CD4-positive, alpha-beta T cell treated with Interleukin-12 subunit alpha and Interleukin-12 subunit beta, for 1 hour (primary cell): ENCODE measurements at places on chromosomes 4 and X.

- no peak for DNase-seq
These were observed 31.7 kb upstream of the MXRA5 start for GRCh38 chrX:3378156-3378555.

GRCh38 chrX:116246261-116246660 lies 75.7 kb downstream of the AGTR2 start:
- no peak for DNase-seq

- DNase-seq = no peak
These were observed 50.9 kb downstream of the PRKG2 start for GRCh38 chr4:81164126-81164525.

DNA sequence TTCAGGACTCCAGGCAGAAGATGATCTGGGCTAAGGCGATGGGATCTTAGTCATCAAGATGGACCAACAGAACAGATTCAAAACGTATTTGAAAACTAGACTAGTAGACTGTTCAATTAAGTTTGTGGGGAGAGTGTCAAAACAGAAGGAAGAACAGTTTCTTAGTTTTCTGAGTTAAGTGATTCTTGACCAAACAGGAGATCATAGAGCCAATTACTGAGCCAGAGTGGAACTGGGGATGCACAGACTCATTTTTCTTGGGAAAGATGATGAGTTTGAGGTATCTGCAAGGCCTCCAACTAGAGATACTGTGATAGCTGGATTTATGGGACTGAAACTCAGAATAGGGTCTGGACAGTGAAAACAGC lies 119.5 kb downstream of the REELD1 start:
- DNase-seq = no peak

DNA sequence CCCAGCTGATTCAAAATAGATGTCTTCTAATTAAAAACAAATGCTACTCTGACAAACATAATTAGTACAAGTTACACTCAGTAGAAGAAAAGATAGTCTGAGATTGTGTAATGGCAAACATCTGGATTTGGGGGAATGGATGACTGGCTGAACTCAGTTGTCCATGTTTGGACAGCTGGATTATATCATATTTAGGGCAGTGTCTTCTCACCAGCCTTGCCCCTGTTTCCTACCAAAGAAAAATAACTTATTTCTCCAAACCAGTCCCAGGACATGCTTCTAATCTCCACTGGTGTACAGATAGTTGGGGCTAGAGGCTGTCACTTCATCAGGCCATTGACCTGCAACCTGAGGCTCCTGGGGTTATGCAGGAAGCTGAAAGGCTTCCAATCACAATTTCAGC lies 237.3 kb downstream of the USP46 start:
- no peak for DNase-seq

DNA sequence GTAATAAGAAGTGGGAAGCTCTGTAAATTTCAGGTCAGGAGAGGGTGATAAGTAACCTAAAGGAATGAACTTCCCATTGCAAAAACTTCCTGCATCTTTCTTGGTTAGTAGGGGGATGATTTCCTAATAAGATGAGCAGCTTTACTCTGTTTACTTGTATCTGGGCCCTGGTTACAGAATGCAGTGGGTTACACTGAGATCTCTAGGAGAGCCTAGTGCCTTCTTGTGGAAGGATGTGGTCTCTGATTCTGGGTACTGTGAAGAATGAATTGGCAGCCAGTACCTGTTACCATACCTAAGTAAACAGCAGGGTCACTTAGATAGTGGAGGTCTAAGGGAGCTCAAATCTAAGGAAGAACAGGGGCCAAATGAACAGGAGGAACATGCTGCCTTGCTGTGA lies 320.6 kb downstream of the ARHGAP10 start:
- peak; percentile 65 for DNase-seq

GRCh38 chr4:108097990-108098553 lies 70.7 kb downstream of the LEF1 start:
- no peak for DNase-seq

DNA sequence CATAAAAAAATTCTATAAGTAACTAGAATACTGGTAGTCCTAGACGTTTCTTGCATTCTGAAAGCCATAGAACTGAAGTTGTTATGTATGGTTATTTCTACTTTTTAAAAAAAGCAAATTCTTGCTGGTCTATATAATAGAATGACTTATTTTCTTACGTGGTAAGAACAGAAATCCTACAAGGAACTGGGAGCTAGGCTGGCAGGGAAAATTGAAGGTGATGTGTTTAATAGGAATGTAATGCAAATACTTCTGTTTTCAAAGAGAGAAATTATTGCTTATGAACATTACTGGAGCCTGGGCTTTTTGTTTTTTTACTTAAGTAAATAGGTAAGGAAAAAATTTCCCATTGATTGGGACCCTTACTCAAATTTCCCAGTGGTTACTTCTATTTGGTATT lies 8.9 kb downstream of the CCNA2 start:
- DNase-seq = no peak

- DNase-seq = no peak
These were observed 19.6 kb downstream of the UGT2B7 start for GRCh38 chr4:69115851-69116213.

- no peak for DNase-seq
These were observed 92.0 kb upstream of the BMPR1B start for GRCh38 chr4:94665500-94666404.

GRCh38 chr4:54548098-54548620 lies 109.6 kb upstream of the KIT start:
- DNase-seq = no peak

DNA sequence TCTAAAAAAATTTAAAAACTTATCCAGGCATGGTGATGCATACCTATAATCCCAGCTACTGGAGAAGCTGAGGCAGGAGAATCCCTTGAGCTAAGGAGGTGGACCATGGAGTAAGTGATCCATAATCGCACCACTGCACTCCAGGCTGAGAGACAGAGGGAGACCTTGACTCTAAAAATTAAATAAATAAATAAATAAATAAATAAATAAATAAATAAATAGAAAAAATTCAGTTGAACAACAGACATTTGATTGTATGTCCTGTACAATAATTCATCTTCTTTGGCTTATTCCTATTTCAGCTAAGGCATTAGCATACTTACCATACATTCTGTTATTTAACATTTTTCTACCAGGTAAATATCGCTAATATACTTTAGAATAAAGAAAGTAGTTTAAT lies 726.1 kb upstream of the GALNTL6 start:
- DNase-seq = no peak

- DNase-seq = no peak
These were observed 134.5 kb downstream of the FBXW7 start for GRCh38 chr4:152401424-152401823.

DNA sequence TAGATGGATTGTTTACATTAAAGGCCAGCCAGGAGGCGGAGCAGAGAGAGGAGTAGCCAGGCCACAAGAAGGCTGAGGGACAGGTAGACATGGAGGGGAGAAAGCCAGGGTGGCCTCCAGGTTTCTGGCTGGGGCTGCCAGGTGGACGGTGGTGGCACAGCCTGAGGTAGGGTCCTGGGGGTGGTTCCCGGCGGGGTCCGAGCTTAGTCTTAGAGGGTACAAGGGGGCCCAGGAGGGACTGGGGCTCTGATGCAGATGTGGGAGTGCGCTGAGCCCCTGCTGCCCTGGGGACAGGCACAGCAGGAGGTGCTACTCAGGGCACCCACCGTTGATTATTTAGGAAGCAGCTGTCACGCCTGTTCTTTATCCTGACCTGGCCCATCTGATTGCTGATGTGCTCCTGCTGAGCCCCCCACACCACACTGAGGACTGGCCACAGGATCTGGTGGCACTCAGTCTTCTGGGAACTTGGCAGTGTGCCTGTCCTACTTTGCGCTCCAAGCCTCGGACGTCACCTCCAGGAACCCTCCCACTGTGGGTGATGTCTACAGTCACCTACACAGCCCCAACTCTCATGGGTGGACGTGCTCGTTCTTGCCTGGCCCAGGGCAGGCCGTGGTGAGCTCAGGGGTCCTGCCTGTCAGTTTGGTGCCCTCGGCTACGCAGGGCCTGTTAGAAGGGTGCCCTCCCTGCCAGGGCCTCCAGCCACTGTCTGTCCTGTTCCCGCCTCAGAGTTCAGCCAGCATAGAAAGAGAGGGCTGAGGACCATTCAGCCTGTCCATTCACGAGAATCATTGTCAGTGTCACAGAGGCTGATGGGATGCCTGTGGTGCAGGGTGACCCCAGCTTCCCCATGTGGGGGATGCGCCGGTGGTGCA lies 12.0 kb downstream of the WFS1 start:
- no peak for DNase-seq

DNA sequence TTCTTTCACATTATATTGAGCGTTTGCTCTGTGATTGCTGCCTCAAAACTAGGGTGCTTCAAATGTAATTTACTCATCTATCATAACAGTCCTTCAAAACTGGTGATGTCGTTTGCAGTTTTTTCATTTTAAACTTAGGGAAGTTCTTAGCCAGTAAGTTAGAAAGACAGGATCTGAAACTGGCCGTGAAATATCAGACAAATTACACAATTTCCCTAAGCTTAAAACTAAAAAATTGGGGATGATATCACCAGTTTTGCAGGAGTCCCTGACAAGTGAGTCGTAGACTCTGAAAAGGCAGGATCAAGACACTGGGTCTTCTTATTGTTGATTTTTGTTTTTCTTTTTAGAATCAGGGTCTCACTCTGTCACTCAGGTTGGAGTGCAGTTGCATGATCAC lies 44.8 kb downstream of the MOB1B start:
- DNase-seq = no peak

DNA sequence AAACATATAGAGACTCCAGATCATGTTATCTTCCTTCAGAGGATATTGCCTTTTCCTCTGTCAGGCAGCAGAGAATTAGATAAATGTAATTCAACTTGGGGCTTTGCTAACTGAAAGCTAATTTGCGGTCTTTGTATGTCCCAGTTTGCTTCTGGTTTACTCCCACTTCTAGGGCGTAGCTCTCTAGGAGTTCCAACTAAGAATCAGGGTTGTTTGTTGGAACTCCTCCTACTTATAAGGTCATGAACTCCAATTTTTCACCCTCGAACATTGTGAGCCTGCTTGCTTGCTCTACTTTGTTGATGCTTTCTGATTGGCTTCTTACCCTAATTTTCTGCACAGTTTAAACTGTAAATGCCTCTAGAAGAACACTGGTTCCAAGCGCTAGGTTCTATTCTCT lies 66.1 kb downstream of the FMR1NB start:
- no peak for DNase-seq

DNA sequence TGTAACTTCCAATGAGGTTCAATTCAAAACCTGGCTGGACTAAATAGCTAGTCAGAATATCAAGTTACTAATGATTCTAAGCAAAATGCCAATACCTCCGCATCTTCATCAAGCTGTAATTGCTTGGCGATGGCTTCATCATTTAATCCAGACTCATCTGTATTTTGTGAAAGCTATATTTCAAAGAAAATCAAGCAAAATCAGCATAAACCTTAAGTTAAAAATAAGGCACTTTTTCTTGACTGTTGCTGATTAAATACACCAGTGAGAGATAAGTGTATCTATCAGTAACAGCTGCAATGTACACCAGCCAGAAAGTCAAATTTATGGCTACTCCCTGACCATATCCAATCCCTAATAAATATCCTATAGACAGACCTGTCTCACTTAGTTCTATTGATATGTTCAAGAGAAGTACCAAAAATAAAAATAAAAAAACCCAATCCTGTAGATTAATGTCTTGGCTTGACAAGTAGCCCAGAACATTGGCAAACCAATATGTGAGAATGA lies 39.6 kb downstream of the RFC1 start:
- no peak for DNase-seq

DNA sequence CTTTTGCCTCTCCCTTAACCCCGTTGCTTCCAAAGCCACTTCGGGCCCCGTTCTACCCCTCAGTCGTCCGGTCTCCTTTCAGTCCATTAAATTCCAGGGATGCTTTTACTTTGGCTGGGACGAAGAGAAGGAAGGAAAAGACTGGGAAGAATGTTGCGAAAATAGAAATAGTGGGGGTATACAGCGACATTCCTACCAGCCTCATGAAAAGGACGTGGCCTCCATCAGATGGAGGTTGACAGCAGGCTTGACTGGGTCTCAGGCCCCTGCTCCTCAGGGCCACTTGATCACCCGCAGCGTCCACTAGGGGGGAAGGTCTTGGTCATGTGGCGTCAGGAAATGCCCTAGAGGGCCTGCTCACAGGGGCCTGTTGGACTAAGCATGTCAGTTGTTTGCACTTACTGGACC lies 657 bp upstream of the ANKRD50 start:
- peak; percentile 11 for DNase-seq
